ENCODE measurements at places on chromosomes 2 and 18. TPM values are rescaled to one million over a fixed set of nuclear protein-coding genes. Genes with fewer than 3 reads are reported as not detected.

The GPR155 gene
- total RNA-seq: 1.8 TPM

The WDSUB1 gene
- total RNA-seq: 7.3 TPM

The LAPTM4A gene
- 170 TPM for total RNA-seq

The UGT1A8 gene
- not detected for total RNA-seq

The PTPRN gene
- total RNA-seq: 0.98 TPM

The STAT4 gene
- total RNA-seq: 4.8 TPM

The TCF7L1 gene
- total RNA-seq: 2.2 TPM

All from subcutaneous preadipocyte (primary cell).